NCI-H187 (cell line): ENCODE measurements at places on chromosomes 2 and 18.
A peak's percentile ranks its signal among the peaks of the same experiment; 100 is the strongest.

GRCh38 chr2:187842978-187843847 is 289.0 kb upstream of the TFPI start:
- DNase-seq: no peak

GRCh38 chr2:1701556-1702185 is 42.6 kb downstream of the PXDN start:
- DNase-seq: no peak

- no peak for DNase-seq
These were observed 27.4 kb upstream of the MRO start for GRCh38 chr18:50847192-50847591.

- DNase-seq: no peak
These were observed 239.2 kb upstream of the CWC22 start for GRCh38 chr2:180246268-180246667.

- DNase-seq: no peak
These were observed 221.9 kb downstream of the ZNF407 start for GRCh38 chr18:74819433-74820059.

DNA sequence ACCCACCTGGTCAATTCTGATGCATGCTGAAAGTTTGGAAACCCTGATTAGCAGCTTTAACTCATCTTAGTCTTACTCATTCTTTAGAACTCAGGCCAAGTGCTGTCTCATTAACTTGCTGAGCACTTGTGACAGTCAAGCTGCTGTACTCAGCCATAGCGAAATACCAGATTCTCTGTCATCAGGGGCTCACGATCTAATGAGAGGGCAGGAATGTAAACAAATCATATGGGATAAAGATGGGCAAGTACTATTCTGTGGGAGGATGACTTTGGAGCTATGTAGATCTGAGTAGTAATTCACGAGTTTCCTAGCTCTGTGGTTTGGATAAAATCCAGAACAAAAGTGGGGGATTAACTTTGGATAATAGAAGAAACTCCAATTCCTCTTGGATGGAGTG is 376.6 kb downstream of the HRH4 start:
- no peak for DNase-seq

- no peak for DNase-seq
These were observed 79.9 kb downstream of the TRIB2 start for GRCh38 chr2:12796657-12797056.

GRCh38 chr2:86461042-86461743 is 20.0 kb downstream of the KDM3A start:
- DNase-seq: no peak

- no peak for DNase-seq
These were observed 13.1 kb downstream of the CLEC4F start for GRCh38 chr2:70807102-70807827.

GRCh38 chr18:69951182-69951581 is 3.5 kb upstream of the CD226 start:
- no peak for DNase-seq

- no peak for DNase-seq
These were observed 240.2 kb upstream of the TANK start for GRCh38 chr2:160920061-160920460.

DNA sequence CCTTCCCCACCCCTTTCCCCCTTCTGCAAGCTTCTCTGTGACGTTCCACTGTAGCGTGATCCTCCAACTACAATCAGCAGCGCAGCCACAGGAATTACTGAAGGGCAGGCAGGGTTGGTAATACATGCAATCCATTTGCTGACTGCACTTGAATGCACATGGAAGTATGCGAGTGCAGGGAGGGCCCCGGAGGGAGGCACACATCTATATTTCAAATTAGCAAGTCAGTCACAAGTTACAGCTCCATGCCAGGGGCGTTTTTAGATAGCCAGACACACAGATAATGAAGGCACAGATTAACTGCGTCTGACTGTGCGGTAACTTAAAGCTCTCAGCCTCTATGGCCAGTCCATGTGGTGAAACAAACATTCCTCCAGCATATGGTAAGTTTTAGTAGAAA is 209.2 kb upstream of the GATA6 start:
- no peak for DNase-seq

DNA sequence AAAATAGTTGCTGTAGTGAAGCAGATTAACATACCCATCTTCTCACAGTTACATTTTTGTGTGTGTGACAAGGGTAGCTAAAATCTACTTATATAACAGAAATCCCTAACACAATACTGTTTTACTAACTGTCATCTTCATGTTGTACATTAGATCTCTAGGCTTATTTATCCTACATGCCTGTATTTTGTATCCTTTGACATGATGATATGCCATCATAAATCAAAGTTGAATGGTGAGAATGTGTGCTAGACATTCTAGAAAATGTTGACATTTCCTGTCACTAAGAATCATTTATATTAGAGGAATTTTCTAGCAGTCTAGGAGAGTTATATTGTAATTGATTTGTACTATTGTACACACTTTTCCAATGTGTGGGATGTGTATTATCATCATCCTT is 21.5 kb upstream of the CALCRL start:
- DNase-seq: no peak

GRCh38 chr2:46351750-46352138 is 54.5 kb downstream of the EPAS1 start:
- DNase-seq: no peak

GRCh38 chr2:122340246-122340645 is 584.8 kb downstream of the TSN start:
- DNase-seq: peak; percentile 5

DNA sequence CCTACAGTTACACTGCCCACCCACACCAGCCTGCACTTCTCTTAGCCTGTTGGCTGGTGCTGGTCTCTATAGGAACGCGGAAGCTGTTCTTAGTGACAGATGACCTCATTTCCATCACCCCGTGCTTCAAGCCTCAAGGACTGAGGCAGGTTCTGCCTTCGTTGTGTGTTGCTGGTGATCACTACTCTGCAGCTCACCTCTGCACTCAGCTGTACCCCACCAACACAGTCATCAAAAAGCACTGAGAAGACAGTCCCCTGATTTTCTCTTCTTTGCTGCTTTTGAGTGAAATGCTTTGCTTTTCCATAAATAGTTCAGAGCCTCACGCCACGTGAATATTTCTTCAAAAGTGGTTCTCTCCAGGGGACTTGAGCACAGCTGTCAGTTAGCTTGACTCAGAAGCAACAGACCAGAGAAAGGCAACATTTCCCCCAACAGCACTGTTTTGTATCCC is 225.7 kb upstream of the CCDC150 start:
- no peak for DNase-seq

GRCh38 chr18:5297597-5297996 is 2.1 kb upstream of the ZBTB14 start:
- DNase-seq: no peak

- DNase-seq: no peak
These were observed 462.3 kb upstream of the MEX3C start for GRCh38 chr18:51659781-51660180.

DNA sequence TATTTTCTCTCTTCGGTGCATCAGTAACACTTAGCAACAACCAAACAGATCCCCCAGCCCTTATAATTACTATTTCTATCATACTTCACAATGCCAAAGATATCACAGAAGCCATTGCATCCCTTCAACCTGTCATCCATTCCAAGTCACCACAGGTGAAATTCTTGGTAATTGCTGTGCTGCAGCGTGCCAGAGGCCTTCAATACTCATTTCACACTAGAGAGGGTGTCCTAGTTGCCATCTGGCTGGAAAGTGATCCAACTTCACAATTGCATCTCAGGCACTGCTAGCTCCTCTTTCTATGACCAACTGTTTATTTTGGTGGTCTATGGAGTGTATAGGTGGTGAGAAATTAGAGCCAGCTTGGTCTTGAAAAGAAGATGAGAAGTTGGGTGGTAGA is 131.2 kb downstream of the NUP35 start:
- no peak for DNase-seq

GRCh38 chr18:36312806-36313395 is 15.4 kb downstream of the FHOD3 start:
- DNase-seq: no peak

- DNase-seq: no peak
These were observed 79.6 kb downstream of the GORASP2 start for GRCh38 chr2:171008550-171009205.

- no peak for DNase-seq
These were observed 12.7 kb upstream of the SMARCAL1 start for GRCh38 chr2:216399621-216400020.

DNA sequence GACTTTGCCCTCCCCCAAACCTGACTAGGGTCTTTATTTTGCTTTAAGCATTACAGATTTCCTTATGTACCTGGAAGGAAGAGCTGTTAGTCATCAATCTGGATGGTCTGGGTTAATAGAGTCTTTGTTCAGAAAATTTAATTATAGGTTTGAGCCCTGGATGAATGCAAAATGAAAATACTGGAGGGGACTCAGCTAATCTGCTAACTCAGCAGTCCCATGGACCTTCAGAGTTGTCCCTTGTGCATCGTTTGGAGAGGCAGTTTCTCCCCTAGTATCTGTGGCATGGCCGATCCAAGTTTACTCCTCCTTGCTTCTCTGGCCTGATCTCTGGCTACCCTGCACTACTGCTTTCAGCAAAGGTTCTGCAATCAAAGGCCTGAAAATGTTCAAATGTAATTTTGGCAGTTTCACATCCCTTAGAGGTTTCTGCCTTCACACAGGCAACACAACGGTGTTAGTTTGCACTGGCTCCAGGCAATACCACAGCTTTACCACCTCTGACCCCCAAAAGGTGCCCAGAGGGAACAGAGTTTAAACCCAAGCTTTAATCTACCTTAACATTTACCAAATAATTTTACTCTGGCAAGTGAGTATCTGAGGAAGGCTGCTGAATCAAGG is 134.3 kb downstream of the THADA start:
- no peak for DNase-seq

- DNase-seq: no peak
These were observed 145.1 kb upstream of the ITGB6 start for GRCh38 chr2:160345071-160345764.

DNA sequence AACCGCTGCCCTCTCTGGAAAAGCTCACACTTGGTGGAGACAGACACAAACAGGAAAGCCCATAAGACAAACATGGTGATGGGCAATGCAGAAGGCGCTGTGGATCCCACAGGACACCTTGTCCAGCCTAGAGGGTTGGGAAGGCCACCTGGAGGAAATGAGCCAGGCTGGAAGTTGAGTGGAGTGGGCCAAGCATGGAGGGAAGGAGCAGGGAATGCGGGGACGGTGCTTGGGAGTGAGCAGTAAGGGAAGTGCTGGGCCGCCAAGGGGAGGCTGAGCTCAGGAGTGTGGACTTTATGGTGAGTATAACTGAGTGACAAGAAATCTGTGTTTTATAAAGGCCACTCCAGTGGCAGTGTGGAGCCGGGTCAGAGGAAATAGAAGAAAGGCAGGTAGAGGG is 2.8 kb upstream of the GRHL1 start:
- no peak for DNase-seq

GRCh38 chr2:217652761-217653639 is 349.8 kb downstream of the TNS1 start:
- no peak for DNase-seq

- no peak for DNase-seq
These were observed 8.0 kb downstream of the GNLY start for GRCh38 chr2:85702172-85702571.

GRCh38 chr2:45301307-45302277 is 292.3 kb upstream of the SIX2 start:
- DNase-seq: peak; percentile 80

DNA sequence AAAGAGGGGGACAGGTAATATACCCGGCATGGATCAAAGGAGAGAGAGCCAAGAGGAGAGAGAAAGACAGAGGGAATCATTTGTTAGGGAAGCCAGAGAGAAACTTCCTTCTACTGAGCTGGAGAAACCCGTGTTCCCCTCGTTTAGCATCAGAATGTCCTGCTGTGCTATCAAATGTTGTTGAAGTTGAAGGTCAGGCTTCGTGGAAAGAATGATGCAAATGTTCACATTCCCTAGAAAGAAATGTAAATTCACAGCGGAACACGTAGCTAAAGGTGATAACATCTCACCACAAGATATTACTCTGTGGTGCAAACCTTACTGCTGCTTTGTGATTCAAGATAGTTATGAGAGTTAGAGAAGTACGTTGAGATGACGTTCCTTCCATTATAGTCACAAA is 258.1 kb downstream of the LNPK start:
- no peak for DNase-seq

- no peak for DNase-seq
These were observed 32.8 kb downstream of the ZNF892 start for GRCh38 chr2:95240091-95240490.
